ENCODE measurements at places on chromosomes 16 and 17.

DNA sequence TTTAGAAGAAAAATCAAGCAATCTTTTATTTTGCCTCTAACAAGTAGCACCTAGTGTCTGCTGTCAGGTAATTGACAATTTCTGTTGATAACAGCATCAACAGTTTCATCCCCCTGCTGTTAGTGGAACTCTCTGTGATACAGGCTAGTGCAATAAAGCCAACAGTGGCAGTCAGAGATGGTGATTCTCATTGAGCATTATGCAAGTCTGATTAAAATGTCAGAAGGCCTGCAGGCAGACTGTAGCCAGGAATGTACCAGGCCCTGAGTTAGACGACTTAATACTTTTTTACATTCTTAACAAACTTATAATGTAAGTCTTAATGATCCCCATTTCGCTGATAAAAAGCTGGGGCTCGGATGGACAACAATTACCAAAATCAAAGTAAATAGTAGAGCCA is 14.6 kb downstream of the CYLD start:
- no peak for DNase-seq

GRCh38 chr17:38464251-38464722 is 36.0 kb downstream of the ARHGAP23 start:
- DNase-seq: no peak

DNA sequence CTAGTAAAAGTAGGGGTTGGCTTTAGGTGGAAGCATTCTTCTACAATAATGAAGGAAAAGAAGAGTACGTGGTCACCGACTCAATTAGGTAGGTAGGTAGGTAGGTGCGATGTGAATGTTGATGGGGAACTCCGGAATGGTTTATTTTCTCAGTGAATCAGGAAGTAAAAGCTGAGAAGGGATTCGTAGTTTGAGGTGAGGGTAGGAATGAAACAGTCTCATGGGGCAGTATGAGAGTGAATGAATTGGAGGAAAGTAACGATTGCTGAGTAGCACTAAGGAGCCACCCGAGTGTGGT is 13.9 kb downstream of the PER1 start:
- DNase-seq: no peak

DNA sequence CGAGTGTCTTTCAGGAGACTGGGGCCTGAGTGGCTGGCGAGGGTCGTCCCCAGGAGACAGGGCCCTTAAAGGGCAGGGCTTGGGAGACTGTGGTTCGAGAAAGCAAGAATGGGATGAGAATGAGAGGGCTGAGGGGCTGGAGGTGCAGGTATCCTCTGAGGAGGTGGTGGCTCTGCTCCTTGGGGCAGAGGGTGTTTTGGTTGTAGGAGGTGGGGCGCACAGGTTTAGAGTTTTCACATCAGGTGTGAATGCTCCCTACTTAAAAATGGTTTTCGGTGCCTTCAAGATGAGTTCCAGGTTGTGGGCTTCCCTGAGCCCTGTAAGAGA is 430 bp downstream of the BCAS3 start:
- no peak for DNase-seq

DNA sequence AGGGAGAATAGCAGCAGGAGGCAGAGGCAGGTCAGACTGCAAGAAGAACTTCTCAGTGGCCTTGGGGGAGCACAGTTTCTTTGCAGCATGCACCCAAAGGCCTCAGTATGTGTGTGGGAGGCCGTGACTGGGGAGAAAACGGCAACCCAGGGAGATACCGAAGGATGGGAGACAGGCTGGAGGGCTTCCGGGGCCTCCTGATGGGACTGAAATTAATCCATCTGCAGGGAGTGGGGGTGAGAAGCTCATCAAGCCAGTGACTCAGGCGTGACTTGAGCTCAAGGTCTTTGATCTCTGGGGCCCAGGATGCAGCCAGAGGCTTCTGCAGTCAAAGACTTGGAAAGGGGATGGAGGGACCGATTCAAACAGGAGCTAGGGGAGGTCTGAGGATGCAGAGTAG is 5.1 kb upstream of the C17orf113 start:
- no peak for DNase-seq

GRCh38 chr16:3879258-3879886 is 1.1 kb downstream of the CREBBP start:
- peak; percentile 9 for DNase-seq

GRCh38 chr17:66296289-66296725 is 6.1 kb upstream of the PRKCA start:
- no peak for DNase-seq

GRCh38 chr17:33802349-33803198 is 452.5 kb upstream of the CCL2 start:
- no peak for DNase-seq

Data from activated CD4-positive, alpha-beta T cell treated with anti-CD3 and anti-CD28 coated beads, Interleukin-2, amount 50 U/mL, for 1 hour (primary cell).